A549 treated with GW870086 at 1 μM for 4 hours (cell line): ENCODE measurements at places on chromosomes 12 and 14. TPM values are rescaled to one million over a fixed set of nuclear protein-coding genes. Genes with fewer than 3 reads are reported as not detected.

Gene TEX52
- not detected in 5 replicates for total RNA-seq

Gene PAN2
- total RNA-seq: 13.1 to 19.3 TPM (median 15.9 TPM) in 5 replicates

Gene DACT1
- 0.44 to 0.73 TPM (median 0.48 TPM) in 5 replicates for total RNA-seq

Gene BIN2
- 0.14 to 0.18 TPM (median 0.17 TPM) in 3 of 5 replicates, not detected in the others for total RNA-seq

Gene KRT85
- not detected in 5 replicates for total RNA-seq

Gene OR6S1
- total RNA-seq: not detected in 5 replicates

Gene VRTN
- total RNA-seq: not detected in 5 replicates

Gene KITLG
- 10.4 to 14.8 TPM (median 13.4 TPM) in 5 replicates for total RNA-seq

Gene ABCC9
- total RNA-seq: 0.01 TPM in 1 of 5 replicates, not detected in the others

Gene OR11H6
- not detected in 5 replicates for total RNA-seq

Gene CLEC4C
- not detected in 5 replicates for total RNA-seq

Gene FGD6
- total RNA-seq: 12.5 to 17.3 TPM (median 15.1 TPM) in 5 replicates

Gene SAMD15
- total RNA-seq: 1.5 to 2.0 TPM (median 1.7 TPM) in 5 replicates

Gene PTPN6
- total RNA-seq: 8.6 to 14.0 TPM (median 11.0 TPM) in 5 replicates

Gene RBP5
- not detected in 5 replicates for total RNA-seq

Gene PPFIA2
- total RNA-seq: not detected in 5 replicates

Gene PLD4
- 0.10 to 0.25 TPM (median 0.13 TPM) in 3 of 5 replicates, not detected in the others for total RNA-seq

Gene WSCD2
- not detected in 5 replicates for total RNA-seq

Gene RPS6KL1
- total RNA-seq: 0.27 to 0.80 TPM (median 0.49 TPM) in 5 replicates

Gene B4GALNT3
- total RNA-seq: 0.54 to 1.1 TPM (median 0.59 TPM) in 5 replicates

Gene TRIAP1
- 73.0 to 86.4 TPM (median 76.2 TPM) in 5 replicates for total RNA-seq

Gene COX8C
- total RNA-seq: not detected in 5 replicates

Gene SPIC
- total RNA-seq: not detected in 5 replicates

Gene ADGRD1
- 0.28 to 0.78 TPM (median 0.46 TPM) in 5 replicates for total RNA-seq

Gene MYBPC1
- not detected in 5 replicates for total RNA-seq

Gene ASCL1
- total RNA-seq: 0.05 TPM in 1 of 5 replicates, not detected in the others

Gene PRORP
- total RNA-seq: 33.9 to 36.6 TPM (median 35.1 TPM) in 5 replicates

Gene CLEC1B
- total RNA-seq: not detected in 5 replicates

Gene PIP4P1
- 28.5 to 38.8 TPM (median 31.7 TPM) in 5 replicates for total RNA-seq

Gene OR6C2
- not detected in 5 replicates for total RNA-seq

Gene ASB2
- total RNA-seq: 0.65 to 1.7 TPM (median 0.75 TPM) in 5 replicates

Gene AMDHD1
- 1.9 to 2.8 TPM (median 2.2 TPM) in 5 replicates for total RNA-seq

Gene MLXIP
- total RNA-seq: 35.4 to 51.5 TPM (median 46.3 TPM) in 5 replicates

Gene KRT78
- 0.06 to 0.25 TPM in 2 of 5 replicates, not detected in the others for total RNA-seq

Gene BRMS1L
- 10.6 to 12.5 TPM (median 12.0 TPM) in 5 replicates for total RNA-seq

Gene DERA
- 35.1 to 50.4 TPM (median 43.2 TPM) in 5 replicates for total RNA-seq

Gene OASL
- 2.7 to 4.7 TPM (median 4.1 TPM) in 5 replicates for total RNA-seq
